Purkinje cell (primary cell): ENCODE measurements at places on chromosomes 3 and 15. TPM values are rescaled to one million over a fixed set of nuclear protein-coding genes. Genes with fewer than 3 reads are reported as not detected.

VIPR1 gene
- 0.41 and 6.1 TPM in 2 replicates for polyA plus RNA-seq

C3orf33 gene
- 19.8 and 20.0 TPM in 2 replicates for polyA plus RNA-seq

TM4SF4 gene
- not detected in 2 replicates for polyA plus RNA-seq

IMPG2 gene
- 0.05 and 0.27 TPM in 2 replicates for polyA plus RNA-seq

IQCF6 gene
- polyA plus RNA-seq = not detected in 2 replicates

CYP8B1 gene
- not detected in 2 replicates for polyA plus RNA-seq

NLGN1 gene
- 12.7 and 14.2 TPM in 2 replicates for polyA plus RNA-seq

LRRN1 gene
- 58.5 and 59.6 TPM in 2 replicates for polyA plus RNA-seq

P2RY13 gene
- polyA plus RNA-seq = 0.69 and 2.4 TPM in 2 replicates

PLCH1 gene
- 1.7 and 2.3 TPM in 2 replicates for polyA plus RNA-seq

KLHL40 gene
- polyA plus RNA-seq = not detected in 2 replicates

TRIM71 gene
- 0.27 TPM in 1 of 2 replicates, not detected in the other for polyA plus RNA-seq

CLDN16 gene
- polyA plus RNA-seq = not detected in 2 replicates

IQCF5 gene
- polyA plus RNA-seq = not detected in 2 replicates
